Activated CD4-positive, alpha-beta T cell treated with anti-CD3 and anti-CD28 coated beads, Interleukin-2, amount 50 U/mL, for 4 hours (primary cell): ENCODE measurements at places on chromosomes 3 and 15.

DNA sequence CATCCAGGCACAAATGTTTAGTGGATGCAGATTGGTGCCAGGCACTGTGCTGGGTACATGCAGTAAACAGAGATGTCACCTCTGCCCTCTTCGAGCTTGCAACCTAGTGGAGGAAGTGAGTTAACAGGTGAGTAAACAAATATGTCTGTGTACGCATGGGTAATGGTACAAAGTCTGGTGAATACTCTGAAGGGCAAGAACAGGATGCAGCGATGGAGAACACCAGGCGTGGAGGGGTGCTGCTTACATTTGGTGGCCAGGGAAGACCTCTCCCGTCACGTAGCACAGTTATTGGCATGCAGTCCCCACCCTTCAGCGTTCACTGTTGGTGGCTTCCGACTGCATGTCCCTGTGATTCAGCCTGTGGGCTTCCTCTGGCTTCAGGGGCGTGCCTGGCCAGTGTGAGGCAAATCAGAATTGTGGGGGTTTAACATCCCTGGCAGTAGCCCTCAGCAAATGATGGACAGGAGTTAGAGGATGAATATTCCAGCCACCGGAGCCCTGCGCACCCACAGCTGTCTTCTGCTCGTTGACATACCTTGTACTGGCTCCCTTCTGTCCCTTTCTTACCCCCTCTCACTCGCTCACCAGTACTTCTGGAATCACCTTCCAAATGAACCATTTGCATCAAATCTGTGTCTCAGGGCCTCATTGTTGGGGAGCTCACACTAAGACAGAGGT is 9.1 kb upstream of the HDAC11 start:
- no peak for DNase-seq

DNA sequence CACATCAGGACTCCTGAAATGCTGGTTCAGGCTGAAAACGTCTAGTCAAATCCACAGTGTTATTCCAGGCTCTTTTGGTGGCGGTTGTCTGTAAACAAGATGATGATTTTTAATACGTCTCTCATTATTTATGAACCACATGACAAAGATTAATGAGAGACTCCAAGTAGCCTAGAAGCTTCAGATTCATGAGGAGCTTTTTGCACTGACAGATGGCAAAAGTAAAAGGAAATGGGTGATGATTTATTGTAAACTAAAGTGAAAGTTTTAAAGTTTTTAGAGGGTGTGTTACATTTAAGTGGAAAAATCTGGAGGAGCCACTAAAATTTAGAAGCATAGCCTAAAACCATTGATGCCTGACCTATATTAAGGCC is 77.0 kb downstream of the BBX start:
- DNase-seq = no peak

DNA sequence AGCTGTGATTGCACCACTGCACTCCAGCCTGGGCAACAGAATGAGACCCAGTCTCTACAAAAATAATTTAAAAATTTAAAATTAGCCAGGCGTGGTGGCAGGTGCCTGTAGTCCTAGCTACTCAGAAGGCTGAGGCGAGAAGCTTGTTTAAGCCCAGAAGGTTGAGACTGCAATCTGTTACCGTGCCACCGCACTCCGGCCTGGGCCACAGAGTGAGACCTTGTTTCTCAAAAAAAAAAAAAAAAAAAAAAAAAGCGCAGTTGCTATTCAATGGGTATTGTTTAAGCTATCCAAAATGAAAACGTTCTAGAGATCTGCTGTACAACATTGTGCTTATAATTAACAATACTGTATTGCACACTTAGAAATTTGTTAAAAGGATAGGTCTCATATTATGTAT is 24.0 kb downstream of the ZNF148 start:
- no peak for DNase-seq

- DNase-seq = no peak
These were observed 18.2 kb downstream of the ATRIP start for GRCh38 chr3:48464713-48465221.

DNA sequence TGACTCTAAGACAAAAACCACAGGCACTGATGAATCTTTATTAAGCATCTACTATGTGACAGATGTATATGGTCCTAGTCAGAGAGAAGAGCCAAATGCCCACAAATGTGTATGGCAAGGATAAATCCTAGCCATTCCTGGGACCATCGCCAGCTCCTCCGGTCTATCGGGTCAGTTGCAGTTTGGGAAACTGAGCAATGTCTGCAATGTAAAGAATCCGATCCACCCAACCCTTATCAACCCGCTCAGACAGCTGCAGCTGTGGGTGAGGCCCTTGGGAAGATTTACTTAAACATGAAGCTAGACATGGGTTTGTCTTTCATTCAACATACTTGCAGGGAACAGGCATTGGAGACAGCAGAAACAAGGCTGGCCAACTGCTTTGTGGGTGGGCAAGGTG is 40.5 kb upstream of the CDV3 start:
- no peak for DNase-seq
